Regular cardiac myocyte (primary cell): ENCODE measurements at places on chromosomes 6 and 20. TPM values are rescaled to one million over a fixed set of nuclear protein-coding genes. Genes with fewer than 3 reads are reported as not detected.

DOK5 gene
- 29.6 and 35.9 TPM in 2 replicates for total RNA-seq

ZC2HC1B gene
- total RNA-seq: not detected in 2 replicates

ZSCAN23 gene
- total RNA-seq: 1.9 and 3.9 TPM in 2 replicates

ARHGAP40 gene
- total RNA-seq: not detected in 2 replicates

RNF8 gene
- total RNA-seq: 21.9 and 27.9 TPM in 2 replicates

TMEM74B gene
- total RNA-seq: under 0.01 TPM in 1 of 2 replicates, not detected in the other

DEFB124 gene
- total RNA-seq: not detected in 2 replicates

FNDC11 gene
- 0.19 and 0.56 TPM in 2 replicates for total RNA-seq

SLC17A9 gene
- total RNA-seq: 7.9 and 21.9 TPM in 2 replicates

EDN3 gene
- not detected in 2 replicates for total RNA-seq

MYB gene
- 0.28 and 6.3 TPM in 2 replicates for total RNA-seq

PKIB gene
- 1.2 and 4.8 TPM in 2 replicates for total RNA-seq

MOXD1 gene
- 29.3 and 135 TPM in 2 replicates for total RNA-seq

MAD2L1BP gene
- 38.0 and 48.5 TPM in 2 replicates for total RNA-seq

ZBTB46 gene
- total RNA-seq: 4.8 and 14.6 TPM in 2 replicates

ADGRG6 gene
- 1.3 and 2.8 TPM in 2 replicates for total RNA-seq

FAM217A gene
- total RNA-seq: not detected in 2 replicates

CAGE1 gene
- under 0.01 TPM in 2 replicates for total RNA-seq

CCN5 gene
- under 0.01 and 3.7 TPM in 2 replicates for total RNA-seq

HLA-DMB gene
- total RNA-seq: under 0.01 and 1.4 TPM in 2 replicates
